ENCODE measurements at places on chromosomes 12 and 14.
A peak's percentile ranks its signal among the peaks of the same experiment; 100 is the strongest.

GRCh38 chr14:39266525-39266870 lies 32.8 kb downstream of the MIA2 start:
- DNase-seq = peak; percentile 7

- DNase-seq = no peak
These were observed 22.2 kb upstream of the TRPV4 start for GRCh38 chr12:109855377-109855776.

DNA sequence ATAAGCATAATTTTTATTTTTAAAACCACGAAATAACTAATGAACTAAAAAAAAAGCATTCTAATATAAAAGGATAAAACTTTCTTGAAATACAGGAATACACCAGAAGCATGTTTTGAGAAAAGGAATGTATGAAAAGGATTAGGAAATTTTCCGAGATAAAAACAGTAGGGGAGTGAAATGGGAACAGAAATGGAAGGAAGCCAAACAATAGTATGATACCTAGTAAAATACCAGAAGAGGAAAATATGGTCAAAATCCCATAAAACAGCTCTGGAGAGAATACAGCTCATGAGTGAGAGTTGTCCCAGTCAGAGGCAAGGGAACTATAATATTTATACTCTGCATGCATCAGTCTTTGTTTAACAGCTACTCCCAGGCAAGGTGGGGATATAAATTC lies 1016.2 kb downstream of the SLC6A15 start:
- no peak for DNase-seq

DNA sequence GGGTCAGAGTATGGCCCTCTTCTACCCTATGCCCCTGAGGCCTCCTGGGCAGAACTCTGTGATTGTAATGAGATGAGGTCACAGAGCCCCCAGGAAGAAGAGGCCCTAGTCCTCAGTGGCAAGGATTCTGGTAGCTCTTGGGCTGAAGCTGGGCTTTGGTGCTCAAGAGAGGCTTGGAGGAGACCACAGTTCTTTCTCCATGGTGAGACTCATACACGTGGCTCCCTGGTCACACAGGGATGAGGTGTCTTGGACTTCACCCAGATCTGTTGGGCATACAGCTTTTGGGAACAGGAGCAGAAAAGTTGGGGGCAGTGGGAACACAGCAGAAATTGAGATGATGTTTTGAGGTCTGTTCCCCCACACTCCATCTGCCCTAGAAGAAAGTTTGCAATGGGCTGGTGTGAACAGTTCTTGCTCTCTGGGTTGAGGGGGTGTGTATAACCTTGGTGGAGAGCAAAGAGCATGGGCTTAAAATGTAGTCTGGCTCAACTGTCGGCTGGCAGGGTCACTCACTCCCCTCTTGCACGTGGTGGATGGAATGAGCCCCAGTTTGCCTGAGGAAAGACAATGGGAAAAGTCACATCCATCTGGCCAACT lies at the start of gene KRT86:
KRT86 (plus strand) TSS at position 125 of the 600 bp plus-strand sequence. CDS start 27,272 bp downstream, outside the sequence.
- no peak for DNase-seq

- no peak for DNase-seq
These were observed 1.3 kb upstream of the OR4M1 start for GRCh38 chr14:19771895-19772430.

- DNase-seq = no peak
These were observed 51.3 kb upstream of the LIN7A start for GRCh38 chr12:80988986-80989385.

DNA sequence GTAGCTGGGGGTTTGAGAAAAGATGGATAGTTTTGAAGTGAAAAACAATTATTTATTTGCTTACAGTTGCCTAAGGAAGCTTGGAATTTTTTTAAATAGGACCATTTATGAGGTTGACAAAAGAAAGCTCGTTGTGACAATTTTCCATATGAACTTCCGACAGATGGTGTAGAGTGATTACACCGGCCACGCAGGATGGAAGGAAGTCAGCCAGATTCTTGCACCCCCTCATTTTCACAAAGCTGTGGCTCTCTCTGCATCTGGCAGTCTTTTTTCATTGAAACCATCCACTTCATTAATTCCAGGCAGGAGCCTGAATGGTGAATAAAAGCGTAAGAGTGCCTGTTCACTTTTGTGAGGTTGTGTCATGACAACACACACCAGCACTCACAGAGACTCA lies 1284.1 kb downstream of the AACS start:
- no peak for DNase-seq

DNA sequence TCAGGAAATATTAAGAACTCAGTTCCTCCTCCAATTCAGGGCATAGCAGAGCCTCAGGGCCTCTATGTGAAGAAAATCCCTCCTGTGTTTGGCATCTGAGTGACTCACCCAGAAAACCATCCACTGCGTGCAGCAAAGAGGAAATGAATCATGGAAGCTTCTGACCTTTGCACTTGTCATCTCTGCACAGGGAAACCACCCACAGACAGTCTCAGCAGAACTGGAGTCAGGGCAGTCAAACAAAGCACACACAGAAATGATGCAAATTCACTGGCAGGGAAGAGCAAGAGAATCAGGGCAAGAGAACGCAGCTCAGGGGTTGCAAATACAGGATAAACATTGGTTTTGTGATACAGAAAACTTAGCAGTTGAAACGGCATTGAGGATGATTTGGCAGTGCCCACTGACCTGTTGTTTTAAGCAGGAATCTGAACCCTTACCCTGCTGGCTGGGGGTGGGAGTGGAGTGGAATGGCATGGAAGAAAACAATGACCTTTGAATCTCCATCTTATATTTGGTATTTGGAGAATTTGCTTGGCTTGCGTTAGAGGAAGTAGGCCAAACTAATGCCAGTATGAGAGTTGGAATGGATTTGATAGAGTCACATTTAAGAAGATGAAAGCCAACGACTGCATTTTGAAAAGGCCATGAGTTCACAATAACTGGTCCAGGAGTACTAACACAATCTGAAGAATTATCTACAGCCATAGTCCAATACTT lies 53.5 kb downstream of the PHLDA1 start:
- peak; percentile 59 for DNase-seq
